ENCODE measurements at places on chromosomes 13 and 19.

DNA sequence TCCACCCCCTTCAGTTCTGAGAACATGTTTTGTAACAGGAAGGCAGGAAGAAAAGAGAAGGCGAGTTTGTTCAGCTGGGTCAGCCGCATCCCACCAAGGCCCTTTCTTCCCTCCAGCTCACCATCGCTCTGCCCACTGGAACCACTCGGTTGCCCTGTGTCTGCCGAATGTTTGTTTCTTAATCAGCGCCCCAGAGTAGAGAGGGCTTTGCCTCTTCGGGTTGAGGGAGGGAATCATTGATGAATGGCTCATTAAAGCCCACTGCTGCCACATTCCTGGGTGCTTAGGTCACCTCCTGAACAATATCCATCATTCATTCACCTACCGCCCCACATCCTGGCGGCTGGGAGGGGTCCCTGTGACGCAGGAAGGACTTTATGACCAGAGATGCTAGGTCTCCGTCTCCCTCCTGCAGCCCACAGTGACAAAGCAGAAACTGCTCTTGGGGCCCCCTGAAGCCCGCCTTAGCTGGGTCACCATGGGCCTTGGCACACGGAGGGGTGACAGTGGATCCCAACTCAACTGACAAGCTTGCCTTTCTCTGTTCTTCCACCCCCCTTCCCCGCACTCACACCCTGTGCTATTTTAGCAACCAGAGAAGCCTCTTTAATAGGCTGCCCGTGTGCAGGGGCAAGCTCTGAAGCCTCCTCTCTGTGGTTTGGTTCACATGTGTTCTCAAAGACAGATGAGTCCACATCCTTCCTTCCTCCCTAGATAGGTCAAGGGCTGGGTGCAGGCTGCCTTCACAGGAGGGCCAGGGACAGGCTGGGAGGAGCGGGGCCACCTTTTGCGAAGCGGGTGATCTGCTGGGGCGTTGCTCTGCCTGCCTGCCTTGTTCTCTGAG lies 46.2 kb downstream of the ACTN4 start:
- no peak for DNase-seq

DNA sequence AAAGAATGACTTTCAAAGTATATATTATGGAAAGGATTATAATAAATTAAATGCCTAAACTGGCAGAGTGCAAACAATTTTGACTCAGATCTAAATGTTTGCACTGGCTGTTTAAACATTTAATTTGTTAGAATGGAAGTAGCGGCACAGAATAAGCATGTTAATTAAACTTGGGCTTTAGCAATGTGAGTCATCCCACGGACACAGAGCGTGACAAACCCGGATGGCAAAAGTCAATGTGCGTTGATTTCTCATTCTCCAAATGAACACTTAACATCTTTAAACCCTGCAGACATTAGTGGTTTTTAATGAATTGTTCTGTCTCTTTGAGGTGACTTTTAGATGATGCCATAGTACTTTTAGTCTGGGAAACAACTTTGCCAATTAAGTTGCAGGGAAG lies 38.4 kb downstream of the PCDH8 start:
- DNase-seq = peak; percentile 17

- DNase-seq = peak; percentile 17
Observed at GRCh38 chr13:65971541-65971940, 1258.6 kb downstream of the PCDH9 start.

- DNase-seq = no peak
Observed at GRCh38 chr19:46721269-46722003, 4.5 kb upstream of the PRKD2 start.

GRCh38 chr19:46218160-46218559 lies 11.4 kb upstream of the IGFL1 start:
- no peak for DNase-seq

DNA sequence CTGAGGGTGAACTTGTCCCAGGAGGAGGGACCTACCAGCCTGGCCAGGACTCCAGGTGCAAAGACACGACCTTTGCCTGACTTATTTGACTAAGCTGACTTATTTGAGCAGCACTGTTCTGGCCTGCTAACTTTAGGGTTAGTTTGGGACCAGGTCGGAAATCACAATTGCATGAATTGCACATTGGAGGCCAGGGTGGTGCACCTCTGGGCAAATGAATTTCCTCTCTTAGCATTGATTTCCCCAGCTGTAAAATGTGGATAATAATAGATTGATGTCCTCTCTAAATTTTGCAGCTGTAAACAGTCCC lies 1.4 kb upstream of the BST2 start:
- DNase-seq = no peak

DNA sequence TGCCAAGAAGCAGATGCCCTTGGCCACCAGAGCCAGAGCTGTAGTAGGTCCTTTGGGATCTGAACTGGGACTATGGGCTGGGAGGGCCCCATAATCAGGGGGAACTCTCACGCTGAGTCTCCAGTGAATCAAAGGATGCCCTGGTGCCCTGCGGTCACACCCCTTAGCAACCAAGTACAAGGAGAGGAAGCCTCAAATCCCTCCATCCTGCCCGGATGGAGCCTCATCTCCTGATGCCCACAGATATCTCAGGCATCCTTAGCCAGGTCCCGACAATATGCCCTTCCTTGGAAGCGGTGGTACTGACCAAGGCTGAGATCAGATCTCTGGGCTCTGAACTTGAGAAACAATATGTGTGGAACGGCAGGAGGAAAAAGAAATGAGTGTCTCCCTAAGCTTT lies 1.7 kb downstream of the PLEKHA4 start:
- DNase-seq = no peak

GRCh38 chr19:43636121-43636683 lies 3.4 kb downstream of the CADM4 start:
- DNase-seq = no peak

DNA sequence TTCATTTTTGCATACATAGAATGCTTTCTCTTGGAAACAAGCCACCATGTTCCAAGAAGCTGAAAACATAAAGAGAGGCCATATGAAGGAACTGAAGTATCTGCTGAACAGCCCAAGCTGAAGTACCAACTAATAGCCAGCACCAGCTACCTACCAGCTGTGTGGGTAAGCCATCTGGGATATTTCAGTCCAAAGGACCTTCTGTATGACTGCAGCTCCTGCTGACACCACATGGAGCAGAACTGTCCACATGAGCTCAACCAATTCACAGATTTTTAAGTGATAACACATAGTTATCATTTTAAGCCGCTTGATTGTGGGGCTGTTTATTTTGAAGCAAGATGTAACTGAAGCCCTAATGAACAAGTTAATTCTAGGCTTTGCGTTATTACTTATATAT lies 621.1 kb upstream of the KLHL1 start:
- DNase-seq = no peak

GRCh38 chr19:57363688-57364181 lies 384 bp downstream of the TRAPPC2B start:
- peak; percentile 27 for DNase-seq

GRCh38 chr19:5112681-5113575 lies 144.0 kb downstream of the KDM4B start:
- no peak for DNase-seq

GRCh38 chr19:48678201-48678600 lies 5.4 kb upstream of the NTN5 start:
- DNase-seq = no peak

DNA sequence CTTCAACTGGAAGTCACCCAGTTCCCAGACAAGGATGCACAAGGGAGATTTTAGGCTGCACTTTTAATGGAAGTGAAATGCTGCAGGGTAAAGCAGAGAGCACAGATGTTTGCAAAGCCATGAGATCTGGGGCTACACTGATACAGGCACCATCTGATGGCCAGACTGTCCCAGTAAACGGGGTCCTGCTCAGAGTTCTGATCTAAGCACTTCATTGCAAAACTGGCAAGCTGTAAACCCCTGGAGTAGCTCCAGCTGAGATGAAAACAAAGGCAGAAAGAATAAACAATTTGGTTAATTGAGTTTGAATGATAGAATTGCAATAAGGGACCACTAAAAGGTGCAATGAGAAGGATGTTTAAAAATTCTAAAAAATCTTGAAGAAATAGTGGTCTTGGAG lies 197.1 kb downstream of the OXGR1 start:
- no peak for DNase-seq

DNA sequence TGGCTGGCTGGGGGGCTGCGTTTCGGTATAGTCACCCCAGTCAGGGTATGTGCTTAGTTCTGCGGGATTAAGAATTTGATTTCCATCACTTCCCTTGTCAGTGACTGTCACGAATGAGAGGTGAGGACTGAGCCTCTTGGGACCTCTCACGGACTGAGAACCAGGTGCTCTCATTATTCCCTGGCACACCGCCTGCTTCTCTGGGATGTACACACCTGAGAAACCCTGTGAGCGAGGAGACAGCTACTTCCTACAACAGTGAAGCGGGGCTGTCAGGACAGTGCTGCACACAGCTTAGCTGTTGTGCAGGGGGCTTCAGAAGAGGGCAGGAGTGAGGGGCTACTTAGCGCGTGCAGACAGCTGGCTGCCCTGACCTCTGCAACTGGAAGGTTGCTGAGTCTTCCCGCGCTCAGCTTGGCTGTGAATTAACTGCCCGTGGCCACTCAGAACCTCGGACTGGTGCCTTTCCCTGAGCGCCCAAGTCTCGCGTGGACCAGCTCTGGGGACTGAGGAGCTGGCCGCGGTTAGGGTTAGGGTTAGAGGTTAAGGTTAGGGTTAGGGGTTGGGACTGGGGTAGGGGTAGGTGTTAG lies 65.3 kb upstream of the MCF2L start:
- no peak for DNase-seq

GRCh38 chr19:54424201-54424600 lies 8.9 kb downstream of the TTYH1 start:
- DNase-seq = no peak

DNA sequence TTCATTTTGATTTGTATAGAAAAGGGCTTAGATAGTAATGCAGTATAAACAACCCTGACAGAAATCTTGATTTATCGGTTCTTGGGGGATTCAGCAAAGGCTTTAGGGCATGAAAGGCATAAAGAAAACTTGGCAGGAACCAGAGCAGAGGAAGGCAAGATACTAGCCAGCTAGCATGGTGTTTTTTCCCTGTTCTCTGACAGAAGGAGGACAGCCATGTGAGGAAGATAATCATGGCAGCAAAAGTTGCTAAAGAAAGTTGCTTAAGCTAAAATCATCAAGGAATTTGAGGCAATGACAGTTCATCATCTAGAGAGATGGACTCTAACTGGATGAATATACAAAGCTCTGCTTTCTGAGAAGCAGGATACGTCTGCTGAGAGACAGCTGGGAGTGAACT lies 294.1 kb downstream of the KCNRG start:
- DNase-seq = no peak

Measured in NCI-H146 (cell line).